ENCODE measurements at places on chromosomes 4 and X. TPM values are rescaled to one million over a fixed set of nuclear protein-coding genes. Genes with fewer than 3 reads are reported as not detected.
A peak's percentile ranks its signal among the peaks of the same experiment; 100 is the strongest.

GRCh38 chr4:8759987-8760386, 111.7 kb downstream of the HMX1 start:
- DNase-seq: no peak

GRCh38 chr4:15233626-15234025, 194.2 kb upstream of the C1QTNF7 start:
- DNase-seq: no peak

GRCh38 chr4:186676531-186677161, 47.0 kb downstream of the FAT1 start:
- no peak for DNase-seq

DNA sequence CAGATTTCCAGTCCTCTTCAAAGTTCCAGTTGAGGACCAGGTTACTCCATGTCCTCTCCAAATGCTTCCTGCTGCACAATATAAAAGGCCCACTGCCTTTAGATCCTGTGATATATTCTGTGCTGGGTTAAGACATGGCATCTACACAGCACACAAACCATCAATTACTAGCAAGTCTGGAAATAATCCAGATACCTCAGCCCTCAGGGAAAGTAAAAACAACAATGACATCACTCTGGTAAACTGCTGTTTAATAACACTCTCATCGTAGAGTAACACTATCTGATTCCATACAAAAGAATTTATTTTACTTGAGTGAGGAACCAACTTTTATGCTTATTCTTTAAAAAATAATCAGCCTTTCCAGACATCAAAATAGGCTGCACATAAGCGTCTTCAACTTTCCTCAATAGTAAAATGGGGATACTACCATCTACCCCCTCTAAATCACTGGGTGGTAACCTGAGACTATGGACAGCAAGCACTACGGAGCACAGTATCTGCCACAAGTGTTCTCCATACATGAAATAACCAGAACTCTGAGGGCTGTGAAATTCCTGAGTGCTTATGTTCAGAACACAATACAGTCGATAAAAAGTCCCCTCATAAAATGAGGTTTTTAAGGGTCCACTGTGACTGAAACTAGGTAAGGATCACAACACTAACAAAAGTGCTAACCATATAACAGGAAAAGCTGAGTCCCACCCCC, 53.4 kb downstream of the ABCG2 start:
- DNase-seq: no peak

GRCh38 chr4:119394826-119395225, 72.9 kb upstream of the FABP2 start:
- DNase-seq: no peak

- DNase-seq: peak; percentile 79
Measured at GRCh38 chrX:123859409-123859845, 426 bp upstream of the XIAP start.

Gene KCNIP4
- total RNA-seq: 2.5 TPM

Gene SOWAHB
- 19.3 TPM for total RNA-seq

Gene GASK1B
- total RNA-seq: 16.8 TPM
